Epithelial cell of esophagus (primary cell): ENCODE measurements at places on chromosomes 16 and 17.
A peak's percentile ranks its signal among the peaks of the same experiment; 100 is the strongest.

DNA sequence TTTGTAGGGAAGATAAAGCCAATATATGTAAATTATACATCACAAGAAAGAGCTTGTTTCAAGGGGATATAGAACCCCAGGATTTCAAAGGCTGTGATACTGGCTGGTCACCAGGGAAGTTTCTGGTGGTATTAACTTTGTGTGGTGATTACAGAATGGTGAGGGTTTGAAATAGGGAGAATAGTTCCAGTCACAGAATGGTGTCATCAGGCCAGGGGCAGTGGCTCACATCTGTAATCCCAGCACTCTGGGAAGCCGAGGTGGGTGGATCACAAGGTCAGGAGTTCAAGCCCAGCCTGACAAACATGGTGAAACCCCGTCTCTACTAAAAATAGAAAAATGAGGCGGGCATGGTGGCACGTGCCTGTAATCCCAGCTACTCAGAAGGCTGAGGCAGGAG, 183.8 kb upstream of the XYLT1 start:
- DNase-seq = no peak

DNA sequence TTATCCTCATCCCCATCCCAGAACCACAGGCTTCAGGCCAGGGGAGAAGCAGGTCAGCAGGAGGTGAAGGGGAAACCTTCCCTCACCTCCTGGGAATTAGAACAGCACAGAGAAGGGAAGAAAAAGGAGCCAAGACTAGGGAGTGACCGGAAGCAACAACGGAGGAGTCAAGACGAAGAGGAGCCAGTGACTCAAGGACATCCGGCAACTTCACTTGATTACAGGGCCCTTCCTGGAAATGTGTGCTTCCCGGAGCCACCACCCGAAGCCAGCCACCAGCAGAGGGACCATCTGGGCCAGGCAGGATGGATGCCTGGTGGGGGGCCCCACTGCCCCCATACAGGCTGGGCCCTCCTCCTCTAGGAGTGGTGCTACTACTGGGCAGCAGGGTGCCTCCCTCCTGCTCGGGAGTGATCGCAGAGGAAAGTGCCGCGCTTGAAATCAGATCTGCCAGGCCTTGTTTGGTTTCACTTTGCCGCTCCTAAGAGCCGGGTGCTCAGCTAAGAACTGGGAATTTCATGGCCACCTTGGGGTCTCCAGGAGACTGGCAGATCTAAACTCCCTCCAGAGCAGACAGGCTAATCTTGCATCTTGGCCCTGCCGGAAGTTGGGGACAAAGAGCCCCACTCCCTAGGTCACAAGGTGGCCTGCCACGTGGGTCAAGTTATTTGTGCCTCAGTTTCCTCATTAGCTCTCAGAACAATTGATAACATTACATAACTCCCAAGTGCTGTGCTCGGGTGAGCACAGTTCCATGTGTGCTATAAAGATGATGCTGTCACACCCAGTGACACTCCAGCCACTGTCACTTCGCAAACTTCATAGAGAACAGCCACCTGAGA, 6.6 kb downstream of the CDC42EP4 start:
- DNase-seq = peak; percentile 56

DNA sequence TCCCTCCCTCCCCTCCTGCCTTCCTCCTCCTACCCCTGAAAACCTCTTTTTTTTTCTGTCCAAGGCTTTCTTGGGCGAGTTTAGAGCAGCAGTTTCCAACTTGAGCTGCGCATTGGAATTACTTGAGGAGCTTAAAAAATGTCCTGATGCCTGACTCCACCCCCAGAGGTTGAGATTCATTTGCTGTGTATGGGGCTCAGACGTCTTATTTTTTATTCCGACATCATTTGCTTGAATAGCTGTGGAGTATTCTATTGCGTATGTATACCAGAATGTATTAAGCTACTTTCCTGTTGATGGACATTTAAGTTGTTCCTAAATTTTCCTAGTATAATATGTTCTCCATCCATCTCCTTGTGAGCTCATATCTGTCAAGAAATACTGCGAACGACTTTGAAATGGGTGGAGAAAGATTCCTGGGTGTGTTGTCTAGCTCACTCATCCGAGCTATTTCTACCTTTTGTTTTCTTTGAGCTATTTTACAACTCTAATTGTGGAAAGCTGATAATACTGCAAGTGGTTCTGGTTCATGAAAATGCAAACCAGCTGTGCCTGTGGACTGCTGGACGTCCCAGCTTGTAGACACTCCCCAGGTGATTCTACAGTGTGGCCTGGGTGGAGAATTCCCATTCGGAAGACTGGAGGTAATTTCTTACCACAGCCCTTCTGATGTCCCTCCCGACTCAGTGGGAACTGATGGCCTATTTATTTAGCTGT, 40.5 kb downstream of the CMIP start:
- no peak for DNase-seq

DNA sequence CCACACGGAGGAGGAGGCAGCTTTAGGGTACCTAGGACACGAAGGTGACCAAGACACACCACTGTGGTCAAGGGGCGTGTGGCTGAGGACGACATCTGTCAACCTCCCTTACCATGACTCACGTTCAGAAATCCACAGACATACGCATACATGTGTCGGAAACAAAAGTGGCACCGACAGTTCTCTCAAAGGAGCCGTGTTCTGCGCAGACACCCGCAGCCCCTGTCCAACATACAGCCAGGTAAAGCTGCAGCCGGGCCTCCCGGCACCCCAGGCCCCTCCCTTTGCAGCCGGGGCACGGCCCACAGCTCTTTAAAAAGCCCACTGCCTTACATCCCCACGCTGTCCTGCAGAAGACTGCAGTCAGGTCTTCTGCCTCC, 40.5 kb upstream of the KLHDC4 start:
- DNase-seq = peak; percentile 66

DNA sequence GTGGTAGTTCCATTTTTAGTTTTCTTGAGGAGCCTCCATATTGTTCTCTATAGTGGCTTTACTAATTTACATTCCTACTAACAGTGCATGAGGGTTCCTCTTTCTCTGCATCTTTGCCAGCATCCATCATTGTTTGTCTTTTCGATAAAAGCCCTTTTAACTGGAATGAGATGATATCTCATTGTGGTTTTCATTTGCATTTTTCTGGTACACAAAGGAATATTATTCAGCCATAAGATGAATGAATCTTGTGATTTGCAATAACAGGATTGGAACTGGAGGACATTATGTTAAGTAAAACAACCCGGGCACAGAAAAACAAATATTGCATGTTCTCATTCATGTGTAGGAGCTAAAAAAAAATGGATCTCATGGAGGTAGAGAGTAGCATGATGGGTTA, 31.6 kb downstream of the ITGAM start:
- no peak for DNase-seq

DNA sequence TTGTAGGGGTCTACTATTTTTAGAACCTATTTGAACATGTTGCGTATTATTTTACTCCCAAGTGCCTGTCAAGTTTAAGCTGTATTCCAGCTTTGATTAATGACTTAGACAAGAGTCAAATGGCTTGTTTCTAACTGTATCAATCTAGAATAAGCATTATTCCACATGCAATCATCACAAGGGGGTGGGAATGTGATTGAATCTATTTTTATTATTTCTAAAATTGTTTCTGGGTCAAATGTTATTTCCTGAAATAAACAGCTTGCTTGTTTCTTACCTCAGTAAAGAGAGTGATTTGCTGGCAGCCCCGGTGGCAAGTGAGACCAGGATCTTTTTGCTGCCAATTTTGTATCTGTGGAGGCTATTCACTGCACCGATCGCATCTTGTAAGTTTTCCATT, 21.5 kb downstream of the MARF1 start:
- DNase-seq = no peak

- no peak for DNase-seq
Observed at GRCh38 chr16:9048302-9048700, 43.1 kb upstream of the HAPSTR1 start.

DNA sequence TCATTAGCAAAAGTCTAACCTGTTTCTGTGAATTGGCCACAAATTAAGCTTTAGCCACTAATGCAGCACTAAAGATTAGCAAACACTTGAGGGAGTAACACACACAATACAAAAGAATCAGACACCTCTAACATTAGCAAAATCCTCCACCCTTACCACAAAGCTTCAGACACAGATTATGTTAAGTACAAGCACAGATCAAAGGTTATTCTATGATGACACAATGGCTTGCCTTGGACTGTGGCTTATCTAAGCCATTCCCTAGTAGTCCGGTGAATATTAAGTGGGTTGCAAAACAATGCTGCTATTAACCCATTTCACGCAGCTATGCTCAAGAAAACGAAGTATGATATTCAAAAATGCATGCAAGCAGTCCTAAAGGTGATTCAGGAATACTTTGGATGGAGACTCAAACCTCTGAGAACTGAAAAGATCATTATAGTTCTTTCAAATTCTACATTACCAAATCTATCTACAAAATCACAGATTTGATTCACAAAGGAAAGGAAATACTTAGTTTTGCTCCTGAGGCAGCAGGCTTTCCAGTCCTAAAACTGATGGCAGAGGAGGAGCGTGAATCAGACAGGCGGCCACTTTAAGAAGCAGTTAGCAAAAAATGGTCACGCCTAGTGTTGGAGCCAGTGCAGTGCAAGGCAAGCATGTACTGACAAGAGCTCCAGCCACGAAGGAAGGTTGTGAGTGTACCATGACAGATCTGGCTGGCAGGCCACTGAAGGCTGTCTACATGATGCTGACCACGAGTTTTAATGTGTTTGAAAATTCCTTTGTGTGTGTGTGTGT, 67.2 kb downstream of the PARN start:
- DNase-seq = peak; percentile 98

GRCh38 chr16:35636480-35637230, 2177.2 kb downstream of the TP53TG3F start:
- no peak for DNase-seq

GRCh38 chr16:74046524-74046923, 250.1 kb upstream of the PSMD7 start:
- DNase-seq = no peak

DNA sequence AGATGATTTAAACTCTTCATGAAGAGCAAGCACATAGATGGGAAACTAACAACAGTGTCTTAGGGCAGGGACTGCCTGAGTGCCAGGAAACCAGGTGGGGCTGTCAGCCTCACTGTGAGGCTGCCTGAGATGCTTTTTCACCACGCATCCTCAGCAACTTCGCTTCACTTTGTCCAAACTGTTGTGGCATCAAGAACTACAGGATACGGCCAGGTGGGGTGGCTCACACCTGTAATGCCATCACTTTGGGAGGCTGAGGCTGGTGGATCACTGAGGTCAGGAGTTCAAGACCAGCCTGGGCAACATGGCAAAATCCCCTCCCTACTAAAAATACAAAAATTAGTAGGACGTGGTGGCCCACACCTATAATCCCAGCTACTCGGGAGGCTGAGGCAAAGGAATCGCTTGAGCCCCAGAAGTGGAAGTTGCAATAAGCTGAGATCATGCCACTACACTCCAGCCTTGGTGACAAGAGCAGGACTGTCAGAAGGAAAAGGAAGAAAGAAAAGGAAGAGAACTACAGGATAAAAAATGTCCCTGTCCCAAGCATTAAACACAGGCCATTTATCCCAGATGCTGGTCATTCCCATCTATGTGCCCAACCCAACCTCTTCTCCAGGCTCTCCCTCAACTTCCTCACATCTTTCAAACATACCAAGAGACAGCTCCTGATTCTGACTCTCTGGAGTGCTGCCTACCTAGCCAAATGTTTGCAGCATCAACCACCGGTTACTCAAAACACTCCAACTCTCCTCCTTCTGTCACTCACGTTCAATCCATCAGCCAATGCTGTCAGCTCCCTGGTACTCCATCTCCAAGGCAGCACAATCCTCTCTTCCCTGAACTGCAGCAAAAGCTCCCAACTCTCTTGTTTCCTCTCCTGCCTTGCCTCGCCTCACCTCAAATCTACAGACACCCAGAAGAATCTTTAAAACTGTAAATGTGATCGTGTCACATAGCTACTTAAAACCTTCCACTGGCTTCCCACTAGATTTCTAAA, 1.6 kb downstream of the EIF4A3 start:
- DNase-seq = peak; percentile 27

GRCh38 chr17:79541056-79541850, 69.6 kb downstream of the RBFOX3 start:
- no peak for DNase-seq

GRCh38 chr16:23476289-23476688, 23.3 kb upstream of the COG7 start:
- DNase-seq = no peak

DNA sequence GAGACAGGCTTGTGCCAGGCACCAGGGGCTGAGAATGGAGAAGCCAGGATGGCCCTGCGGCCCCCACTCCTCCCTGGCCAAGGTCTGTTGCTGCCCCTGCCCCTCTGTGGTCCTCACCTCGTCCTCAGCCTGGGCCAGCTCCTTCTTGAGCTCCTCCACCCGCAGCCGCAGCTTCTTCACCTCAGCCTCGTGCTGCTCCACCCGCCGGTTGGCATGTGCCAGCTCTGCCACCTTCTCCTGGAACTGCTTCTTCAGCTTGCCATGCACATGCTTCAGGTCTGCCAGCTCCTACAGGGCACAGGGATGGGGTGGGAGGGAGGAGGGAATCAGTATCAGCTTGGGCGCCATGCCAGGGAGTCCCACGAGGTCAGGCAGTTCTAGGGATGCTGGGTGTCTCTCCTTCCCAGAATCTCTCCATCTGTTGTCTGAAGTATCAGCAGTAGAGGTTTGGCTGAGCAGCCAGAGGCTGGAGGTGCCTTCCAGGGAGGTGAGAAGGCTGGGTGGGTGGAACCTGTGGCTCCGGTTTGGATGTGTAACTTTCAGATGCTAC, 20.1 kb downstream of the CCDC102A start:
- DNase-seq = no peak

DNA sequence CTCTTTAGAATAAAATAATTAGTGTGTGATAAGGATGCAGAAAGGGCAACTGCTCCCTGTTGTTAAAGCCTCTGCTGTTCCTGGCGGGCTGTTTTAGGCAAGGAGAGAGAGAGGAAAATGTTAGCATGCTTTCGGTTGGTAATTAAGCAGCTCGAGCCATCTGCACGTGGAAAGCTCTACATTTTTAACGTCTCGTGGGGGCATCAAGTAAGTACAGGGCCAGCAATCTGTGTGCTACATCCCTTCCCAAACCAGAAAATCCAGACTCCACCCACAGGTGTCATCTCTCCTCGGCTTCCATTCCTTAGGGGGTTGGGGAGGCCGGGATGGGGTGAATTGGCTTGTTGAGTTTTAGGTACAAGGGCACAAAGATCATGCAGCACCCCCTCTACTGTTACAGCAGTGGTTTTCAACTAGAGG, 62.4 kb upstream of the MARCHF10 start:
- DNase-seq = peak; percentile 16

GRCh38 chr17:83002118-83002805, 77.1 kb upstream of the METRNL start:
- no peak for DNase-seq

GRCh38 chr17:58786586-58787295, 31.1 kb downstream of the PPM1E start:
- DNase-seq = peak; percentile 62
